Fibroblast of skin of scalp (primary cell): ENCODE measurements at places on chromosomes 2 and 18.

DNA sequence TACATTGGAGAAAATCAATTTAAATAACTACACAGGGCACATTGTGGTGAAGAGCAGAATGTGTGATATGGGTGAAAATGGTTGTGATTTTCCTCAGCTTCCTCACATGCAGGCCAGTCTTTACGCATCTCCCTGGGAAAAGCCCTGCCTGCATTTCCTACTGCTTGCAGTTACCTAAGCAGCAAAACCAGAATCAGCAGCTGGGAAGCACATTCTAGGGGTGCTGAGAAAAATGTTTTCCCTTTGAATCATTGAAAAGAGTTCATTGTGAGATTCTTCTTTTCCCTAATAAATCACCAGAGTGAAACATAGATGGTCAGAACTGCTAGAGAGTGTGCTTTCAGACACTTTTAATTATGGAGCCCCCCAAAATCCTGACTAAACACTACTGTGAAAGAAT, 656.0 kb downstream of the TDRD15 start:
- DNase-seq: no peak

GRCh38 chr2:24704692-24705091, 88.5 kb downstream of the PTRHD1 start:
- peak; percentile 18 for DNase-seq

GRCh38 chr2:151367571-151367970, 10.2 kb downstream of the TNFAIP6 start:
- peak; percentile 79 for DNase-seq

- peak; percentile 70 for DNase-seq
Measured at GRCh38 chr18:8657873-8658470, 47.4 kb upstream of the MTCL1 start.

GRCh38 chr2:127145280-127145895, 38.4 kb upstream of the BIN1 start:
- DNase-seq: peak; percentile 73

DNA sequence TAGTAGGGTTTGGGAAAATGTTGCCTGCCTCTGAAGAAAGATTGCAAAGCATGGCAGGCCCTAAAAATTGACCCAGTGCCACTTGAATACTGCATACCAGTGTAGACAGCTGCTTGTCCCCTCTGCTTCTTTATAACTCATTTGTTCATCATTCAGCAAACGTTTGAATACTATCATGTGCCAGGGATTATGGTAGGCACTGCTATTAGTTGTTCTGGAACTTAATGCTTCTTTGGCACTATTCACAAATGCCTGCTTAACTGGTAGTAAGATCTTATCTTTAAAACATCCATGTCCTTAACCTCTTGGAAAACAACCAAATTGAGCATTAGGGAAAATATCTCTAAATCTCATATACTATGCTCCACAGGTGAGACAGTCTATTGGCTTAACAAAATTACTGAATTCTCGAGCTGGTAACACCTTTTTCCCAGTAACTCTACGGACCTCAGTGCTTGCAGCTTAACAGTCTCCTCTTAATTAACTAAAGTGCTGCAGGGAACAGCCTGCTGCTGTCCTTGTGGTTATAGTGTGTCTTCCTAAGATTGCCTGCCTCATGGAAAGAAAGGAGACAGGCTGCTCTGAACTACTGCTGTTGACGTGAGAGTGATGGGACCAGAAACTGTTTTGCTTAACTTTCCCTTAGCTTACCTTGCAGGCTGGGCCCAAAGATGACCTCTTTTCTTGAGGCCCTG, 93.2 kb downstream of the MIB1 start:
- DNase-seq: no peak

DNA sequence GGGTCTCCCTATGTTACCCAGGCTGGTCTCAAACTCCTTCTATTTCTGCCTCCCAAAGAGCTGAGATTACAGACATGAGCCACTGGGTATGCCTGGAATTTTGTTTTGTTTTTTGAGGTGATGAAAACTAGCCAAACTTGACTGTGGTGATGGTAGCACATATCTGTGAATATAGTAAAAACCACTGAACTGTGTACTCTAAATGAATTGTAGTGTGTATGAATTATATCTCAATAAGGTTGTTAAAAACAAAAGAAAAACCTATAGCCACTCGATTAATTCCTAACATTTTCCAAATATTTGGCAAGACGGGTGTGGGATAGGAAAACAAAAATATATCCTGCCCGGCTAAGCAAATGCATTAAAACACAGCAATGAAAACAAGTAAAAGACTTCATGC, 1302.3 kb upstream of the CHAC2 start:
- peak; percentile 73 for DNase-seq

GRCh38 chr2:95316466-95317122, 19.4 kb downstream of the KCNIP3 start:
- peak; percentile 66 for DNase-seq

GRCh38 chr2:49490710-49491109, 336.4 kb upstream of the FSHR start:
- DNase-seq: peak; percentile 4

DNA sequence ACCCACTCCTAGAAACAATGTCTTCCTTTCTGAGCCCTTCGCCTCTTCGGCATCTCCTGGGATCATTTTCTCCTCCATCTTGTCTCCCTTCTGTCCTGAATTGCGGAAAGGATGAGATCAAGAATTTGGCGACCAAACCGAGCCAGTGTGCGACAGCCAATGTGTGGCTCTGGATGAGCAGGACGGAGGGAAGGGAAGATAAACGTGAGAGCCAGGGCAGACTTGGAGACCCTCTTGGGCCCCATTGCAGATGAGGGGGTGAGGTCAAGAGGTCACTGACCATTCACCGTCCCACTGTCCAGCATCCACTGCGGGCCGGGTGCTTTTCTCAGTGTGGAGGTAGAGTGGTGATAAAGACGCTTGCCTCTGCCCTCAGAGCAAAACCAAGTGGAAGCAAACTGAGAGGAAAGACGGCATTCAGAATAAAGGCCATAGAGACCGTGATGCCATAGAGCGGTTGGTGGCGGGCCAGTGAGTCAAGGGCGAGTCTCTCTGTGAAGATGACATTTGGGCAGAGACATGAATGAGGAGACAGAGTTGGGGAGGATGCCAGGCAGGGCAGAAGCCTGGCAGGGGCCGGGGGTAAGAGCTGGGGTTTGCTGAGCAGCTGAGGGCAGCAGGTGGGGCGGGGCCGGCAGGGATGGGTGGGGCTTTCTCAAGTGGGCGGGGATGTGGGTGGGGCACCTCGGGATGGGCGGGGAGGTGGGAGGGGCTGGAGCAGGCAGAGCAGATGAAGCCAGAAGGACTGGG, 55.6 kb downstream of the ACAA2 start:
- no peak for DNase-seq

- no peak for DNase-seq
Measured at GRCh38 chr2:202643012-202643858, 8.5 kb downstream of the FAM117B start.

GRCh38 chr2:201419986-201420385, 31.3 kb downstream of the TRAK2 start:
- no peak for DNase-seq

GRCh38 chr2:130837175-130837810, 579 bp downstream of the ARHGEF4 start:
- no peak for DNase-seq

- DNase-seq: peak; percentile 99
Measured at GRCh38 chr2:219453671-219454590, 19.3 kb downstream of the SPEG start.

DNA sequence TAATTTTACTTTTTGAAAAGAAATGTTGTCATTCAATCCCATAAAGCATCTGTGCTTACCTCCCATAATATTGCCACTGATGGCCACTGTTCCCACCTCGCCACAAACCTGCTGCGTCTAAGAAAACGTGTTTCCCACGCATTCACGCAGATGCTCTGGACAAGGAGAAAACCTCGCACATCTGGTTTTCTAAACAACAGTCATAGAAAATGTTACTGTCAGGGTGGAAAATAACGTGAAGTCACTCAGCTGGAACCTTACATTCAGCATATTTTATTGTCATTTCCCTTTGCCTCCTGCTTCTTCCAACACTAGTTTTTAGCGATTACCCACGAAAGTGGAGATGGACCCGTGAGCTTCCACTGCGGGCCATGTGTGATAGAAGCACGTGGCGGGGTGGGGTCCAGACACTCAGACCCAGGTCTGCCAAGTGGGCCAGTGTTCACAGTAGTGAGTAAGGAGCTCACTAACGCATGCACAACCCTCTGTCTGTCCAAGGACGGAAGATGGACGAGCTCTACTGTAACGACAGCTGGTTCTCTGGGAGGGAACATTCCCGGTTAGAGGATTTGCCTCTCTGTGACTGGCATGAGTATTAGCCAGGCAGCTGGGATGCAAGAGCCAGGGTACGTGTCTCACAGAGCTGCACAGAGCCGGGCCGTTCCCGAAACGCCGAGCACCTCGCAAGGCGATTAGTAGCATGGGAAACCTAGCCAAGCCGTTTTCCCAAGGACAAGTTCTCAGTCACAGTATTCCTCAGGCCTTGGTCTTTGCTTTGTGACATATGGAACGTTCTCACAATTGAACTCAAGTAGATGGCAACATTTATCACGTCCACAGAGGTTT, 94.5 kb downstream of the MTCL1 start:
- DNase-seq: peak; percentile 65

DNA sequence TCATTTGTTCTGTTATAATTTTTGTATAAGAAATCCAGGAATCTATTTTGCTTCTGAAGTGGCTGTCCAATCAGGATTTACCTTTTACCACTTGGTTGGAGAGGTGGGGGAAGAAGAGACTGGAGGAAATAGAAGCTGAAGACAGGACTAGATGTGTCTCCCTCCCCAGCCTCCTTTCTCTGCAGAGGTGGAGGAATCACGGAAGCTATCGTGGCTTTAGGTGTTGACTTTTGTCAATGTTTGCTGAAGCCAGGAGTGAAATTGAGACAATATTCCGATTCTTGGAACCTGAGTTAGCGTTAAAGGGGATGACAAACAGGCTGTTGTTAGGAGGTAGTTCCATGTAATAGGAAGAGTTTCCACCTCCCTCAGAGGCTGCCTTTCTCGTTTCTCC, 43.5 kb downstream of the PDCL3 start:
- no peak for DNase-seq

GRCh38 chr18:62637807-62638687, 77.3 kb upstream of the PHLPP1 start:
- no peak for DNase-seq

DNA sequence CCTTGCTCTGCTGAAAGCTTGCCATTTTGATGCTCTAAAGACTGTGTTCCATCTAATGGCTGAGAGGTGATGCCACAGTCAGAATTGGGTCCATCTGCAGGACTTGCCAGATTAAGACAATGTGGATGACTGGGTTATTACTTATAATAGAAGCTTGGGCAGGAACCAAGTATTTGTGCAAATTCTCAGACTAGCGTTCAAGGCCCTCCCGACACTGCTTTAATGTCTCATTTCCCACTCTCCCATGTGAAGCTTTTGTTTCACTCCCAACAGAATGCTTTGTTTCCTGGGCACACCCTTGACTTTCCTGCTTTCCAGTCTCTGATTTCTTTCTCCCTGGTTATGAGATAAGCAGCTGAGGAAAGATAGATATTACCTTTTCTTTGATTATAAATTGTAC, 215.8 kb downstream of the KCNS3 start:
- no peak for DNase-seq

DNA sequence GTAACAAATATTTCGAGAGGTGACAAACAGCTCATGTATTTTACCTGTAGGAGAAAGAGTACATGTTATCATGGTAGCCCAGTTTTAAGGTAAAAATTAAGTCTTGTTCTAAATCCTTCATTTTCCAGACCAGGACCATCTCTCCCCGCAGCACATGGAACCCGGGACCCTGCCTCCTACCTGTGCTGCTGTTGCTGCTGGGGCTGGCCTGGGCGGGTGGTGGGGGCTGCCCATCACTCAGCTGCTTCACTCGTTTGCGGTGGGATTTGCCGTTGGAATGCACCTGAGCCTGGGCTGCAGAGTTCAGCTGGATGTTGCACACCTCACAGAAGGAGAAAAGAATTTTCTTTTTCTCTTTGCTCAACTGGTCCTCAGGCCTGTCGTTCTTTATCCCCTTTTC, 92.1 kb downstream of the ZNF385B start:
- no peak for DNase-seq

- DNase-seq: peak; percentile 84
Measured at GRCh38 chr2:25617948-25618646, 55.3 kb downstream of the DTNB start.

DNA sequence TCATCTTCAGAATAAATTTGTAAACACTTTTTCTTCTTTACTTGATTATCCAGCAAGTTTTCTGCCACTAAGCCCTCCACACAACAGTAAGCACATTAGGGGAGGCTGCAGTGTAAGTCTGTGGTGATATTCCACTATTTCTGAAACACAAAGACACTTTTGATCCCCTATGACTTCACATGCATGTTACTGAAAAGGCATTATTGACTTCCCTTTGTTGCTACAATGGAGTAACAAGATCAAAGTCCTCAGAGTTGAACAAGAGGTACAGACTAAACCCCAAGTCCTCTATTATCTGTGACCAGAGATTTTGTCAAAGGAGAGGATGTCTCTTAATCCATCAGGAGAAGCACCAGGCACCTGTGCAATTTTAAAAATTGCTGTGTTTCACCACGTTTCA, 157.9 kb downstream of the CD226 start:
- no peak for DNase-seq

DNA sequence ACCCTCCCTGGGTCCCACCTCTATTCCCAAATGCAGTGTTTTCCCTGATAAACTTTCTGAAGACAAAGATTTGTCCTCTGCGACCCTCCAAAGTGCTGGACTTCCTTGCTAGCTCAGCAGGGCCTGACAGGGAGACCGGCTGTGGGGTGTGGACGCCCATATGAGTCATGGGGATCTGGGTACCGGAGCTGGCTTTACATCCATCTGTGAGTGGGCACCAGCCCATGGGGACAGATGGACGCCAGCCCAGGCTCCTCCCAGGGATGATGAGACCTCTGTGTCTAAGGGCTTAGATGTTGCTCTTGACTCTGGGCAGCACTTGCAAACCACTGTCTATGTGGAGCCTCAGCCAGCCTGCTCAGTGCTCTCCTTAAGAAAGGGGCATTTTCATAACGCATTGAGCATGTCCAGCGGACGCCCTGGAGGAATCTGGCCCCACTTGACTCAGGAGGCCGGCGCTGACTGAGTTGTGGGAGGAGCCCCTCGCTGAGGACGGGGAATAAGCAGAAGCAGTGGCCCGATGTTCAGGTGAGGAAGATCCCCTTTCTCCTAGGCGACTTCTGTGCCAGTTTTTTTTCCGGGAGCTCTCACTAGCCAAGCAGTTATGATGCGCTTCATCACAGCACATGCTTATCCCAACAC, 229.4 kb upstream of the MYT1L start:
- DNase-seq: no peak

DNA sequence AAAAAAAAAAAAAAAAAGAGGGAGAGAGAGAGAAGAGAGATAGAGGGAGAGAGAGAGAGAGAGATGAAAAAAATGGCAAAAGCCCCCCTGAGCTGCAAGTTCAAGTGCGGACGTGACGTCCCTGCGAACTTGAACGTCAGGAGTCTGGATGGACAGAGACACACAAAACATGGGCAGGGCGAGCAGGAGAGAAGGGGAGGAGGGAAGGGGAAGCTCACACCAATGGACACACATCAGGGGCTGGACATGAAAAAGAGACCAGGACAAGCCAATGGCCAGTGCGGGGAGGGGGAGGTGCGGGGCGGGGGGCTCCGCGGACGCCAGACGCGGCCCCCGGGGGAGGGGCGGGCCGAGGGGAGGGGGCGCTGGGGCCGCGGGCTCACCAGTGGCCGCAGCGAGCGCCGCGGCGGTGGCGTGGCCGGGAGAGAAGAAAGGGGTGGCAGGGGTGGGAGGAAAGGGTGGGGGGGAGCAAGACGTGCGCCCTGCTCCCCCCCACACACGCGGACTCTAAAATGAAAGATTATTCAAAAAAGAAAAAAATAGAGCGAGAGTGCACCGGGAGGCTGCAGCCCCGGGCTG, at the start of gene BCL11A:
Gene BCL11A (minus strand): TSS at position 160 of the 579 bp plus-strand sequence. CDS start 384 bp downstream, outside the sequence.
- peak; percentile 96 for DNase-seq
